ENCODE measurements at places on chromosomes 12 and 14.

GRCh38 chr14:48331421-48331820 is 656.0 kb upstream of the MDGA2 start:
- no peak for DNase-seq

DNA sequence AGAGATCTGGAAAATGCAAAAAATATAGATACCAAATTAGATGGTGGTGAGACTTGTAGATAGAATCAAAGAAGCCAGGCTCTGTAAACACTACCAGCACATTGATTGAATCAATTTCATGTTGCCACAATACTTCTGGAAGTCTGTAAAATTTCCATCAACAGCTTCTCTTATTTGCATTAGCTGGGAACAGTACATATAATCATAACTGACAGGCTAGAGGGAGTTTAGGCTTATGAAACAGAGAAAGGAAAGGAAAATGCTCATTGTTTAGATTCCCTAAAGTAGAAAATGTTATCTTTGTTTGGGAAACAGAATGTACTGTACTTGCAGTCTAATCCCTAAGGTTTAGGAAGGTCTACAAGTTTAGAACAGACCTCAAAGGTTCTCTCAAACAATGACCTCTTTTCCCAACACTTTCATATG is 335.2 kb downstream of the CEP128 start:
- no peak for DNase-seq

- no peak for DNase-seq
These were observed 32.8 kb downstream of the YEATS4 start for GRCh38 chr12:69392179-69392928.

DNA sequence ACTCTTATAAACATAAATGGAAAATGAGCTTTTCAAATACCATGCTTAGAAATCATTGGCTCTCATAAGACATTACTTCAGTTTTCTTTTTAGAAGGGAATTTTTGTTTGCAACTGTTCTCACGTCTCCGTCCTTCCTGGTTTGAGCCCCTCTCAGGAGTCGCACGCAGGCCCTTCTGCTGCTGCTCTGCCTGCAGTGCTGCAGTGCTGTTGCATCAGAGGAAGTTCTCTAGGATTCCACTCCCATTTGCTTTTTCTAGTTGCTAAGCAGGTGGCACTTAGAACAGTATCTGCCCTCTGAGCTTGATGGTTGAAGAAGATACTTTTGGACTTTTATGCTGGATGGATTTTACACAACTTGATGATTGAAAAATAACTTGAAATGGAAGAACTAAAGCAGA is 70.8 kb downstream of the SCN8A start:
- DNase-seq: no peak

- DNase-seq: no peak
These were observed 219.4 kb downstream of the KSR2 start for GRCh38 chr12:117749431-117749830.

- no peak for DNase-seq
These were observed 133.1 kb upstream of the MDM1 start for GRCh38 chr12:68465227-68465626.

GRCh38 chr12:3632256-3632655 is 120.7 kb downstream of the CRACR2A start:
- DNase-seq: no peak

- DNase-seq: no peak
These were observed 7.9 kb downstream of the GSC start for GRCh38 chr14:94761997-94762377.

DNA sequence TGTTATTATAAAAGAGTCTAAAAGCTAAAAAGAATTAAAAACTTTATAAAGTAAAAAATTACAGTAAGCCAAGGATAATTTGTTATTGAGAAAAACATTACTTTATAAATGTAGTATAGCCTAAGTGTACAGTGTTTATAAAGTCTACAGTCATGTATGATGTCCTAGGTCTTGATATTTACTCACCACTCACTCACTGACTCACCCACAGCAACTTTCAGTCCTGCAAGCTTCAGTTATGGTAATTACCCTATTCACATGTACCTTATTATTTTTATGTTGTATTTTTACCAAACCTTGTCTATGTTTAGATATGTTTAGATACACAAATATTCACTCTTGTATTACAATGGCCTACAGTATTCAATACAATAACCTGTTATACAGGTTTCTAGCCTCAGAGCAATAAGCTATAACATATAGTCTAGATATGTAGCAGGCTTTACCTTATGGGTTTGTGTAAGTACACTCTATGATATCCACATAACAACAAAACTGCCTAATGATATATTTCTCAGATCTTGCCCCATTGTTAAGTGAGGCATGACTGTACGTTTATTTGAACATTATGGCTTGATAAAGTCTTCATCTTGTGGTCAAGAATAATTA is 113.7 kb upstream of the KITLG start:
- no peak for DNase-seq

DNA sequence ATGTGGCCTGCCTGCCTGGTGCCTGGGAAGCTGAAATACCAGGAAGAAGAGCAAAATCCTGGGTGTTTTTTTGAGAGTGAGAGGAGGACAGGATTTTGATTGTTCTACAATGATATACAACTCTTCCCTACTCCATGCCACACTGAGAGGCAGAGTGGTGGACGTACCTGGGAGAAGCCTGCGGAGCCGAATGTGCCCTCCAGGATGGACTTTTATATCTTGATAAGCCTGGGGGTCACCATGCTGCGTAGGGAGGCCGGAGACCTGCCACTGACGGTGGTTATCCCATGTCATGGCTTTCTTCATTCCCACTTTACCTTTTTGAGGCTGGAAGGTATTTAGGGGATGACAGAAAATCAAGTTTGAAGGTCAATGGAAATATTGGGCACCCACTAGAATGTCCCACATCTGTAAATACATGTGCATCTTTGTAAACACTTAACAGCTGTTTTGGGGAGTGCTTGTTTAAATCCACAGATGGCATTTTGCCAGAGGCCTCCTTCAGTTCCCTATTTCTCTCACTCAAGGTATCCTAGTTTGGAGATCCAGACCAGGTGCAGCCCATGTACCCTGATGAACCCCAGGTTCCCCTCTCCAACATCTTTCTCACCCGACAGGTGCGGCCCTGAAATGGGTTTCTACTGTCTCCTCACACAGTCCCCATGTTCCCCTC is 1.1 kb upstream of the GLT1D1 start:
- no peak for DNase-seq

DNA sequence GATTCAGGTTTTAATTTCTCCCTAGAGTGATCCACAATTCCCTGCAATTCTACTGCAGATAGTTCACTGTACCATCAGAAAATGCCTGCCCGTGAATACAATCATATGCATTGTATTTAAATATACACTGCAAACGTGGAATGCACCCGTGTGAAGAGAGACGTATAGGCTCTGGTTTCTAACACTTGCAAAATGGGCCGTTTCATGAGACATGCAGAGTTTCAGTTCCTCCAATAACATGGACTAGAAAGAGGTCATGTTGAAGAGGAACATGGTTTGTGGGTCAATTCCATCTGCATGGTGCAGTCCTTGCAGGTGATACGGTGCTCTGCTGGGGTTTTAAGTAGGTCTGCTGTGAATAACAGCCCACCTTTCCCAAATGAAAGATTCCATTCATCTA is 373.3 kb downstream of the TMEM132D start:
- no peak for DNase-seq

DNA sequence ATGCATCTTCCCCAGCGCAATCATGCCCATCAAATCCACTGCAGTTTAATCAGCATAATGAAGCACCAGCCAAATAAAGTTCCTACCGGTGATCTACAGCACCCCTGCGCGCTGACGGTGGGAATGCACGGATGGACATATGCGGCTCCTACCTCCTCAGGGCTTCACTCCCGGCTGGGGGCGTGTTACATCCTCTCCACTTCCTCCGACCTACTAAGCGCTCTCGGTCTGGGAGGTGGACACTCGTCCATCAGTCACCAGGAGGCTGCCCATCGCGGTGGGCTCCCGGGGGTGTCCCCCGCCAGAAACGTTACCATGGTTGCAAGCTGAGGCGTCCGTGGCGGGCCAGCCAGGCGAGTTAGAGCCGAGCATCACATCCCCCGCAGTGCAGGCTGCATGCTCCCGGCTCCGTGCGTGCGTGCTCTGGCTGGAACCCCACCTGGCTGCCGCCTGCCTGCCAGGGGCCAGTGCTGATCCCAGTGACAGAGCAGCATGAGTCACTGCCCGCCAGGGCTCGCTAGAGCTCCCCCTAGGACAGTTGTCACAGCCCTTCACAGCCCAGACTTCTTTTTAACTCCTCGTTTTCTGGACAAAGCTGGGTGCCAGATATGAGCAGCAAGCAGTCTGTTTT is 73.0 kb downstream of the CIT start:
- DNase-seq: no peak

- DNase-seq: no peak
These were observed 37.3 kb downstream of the AKAP6 start for GRCh38 chr14:32366256-32366879.

- DNase-seq: no peak
These were observed 15.5 kb downstream of the E2F7 start for GRCh38 chr12:77049767-77050353.
